H9 (cell line): ENCODE measurements at places on chromosomes 5 and 9. TPM values are rescaled to one million over a fixed set of nuclear protein-coding genes. Genes with fewer than 3 reads are reported as not detected.

Gene PTGS1
- 1.0 and 1.3 TPM in 2 replicates for total RNA-seq

GRCh38 chr9:107405511-107405910 is 84.1 kb downstream of the KLF4 start:
- H3K27me3 ChIP-seq = no peaks in the 10 kb centered on the region
- no peaks in the 10 kb centered on the region for H3K36me3 ChIP-seq
- DNase-seq = no peak
- H3K27ac ChIP-seq = no peak overlapping the region

Gene CNTNAP3
- total RNA-seq = 18.7 and 22.6 TPM in 2 replicates

DNA sequence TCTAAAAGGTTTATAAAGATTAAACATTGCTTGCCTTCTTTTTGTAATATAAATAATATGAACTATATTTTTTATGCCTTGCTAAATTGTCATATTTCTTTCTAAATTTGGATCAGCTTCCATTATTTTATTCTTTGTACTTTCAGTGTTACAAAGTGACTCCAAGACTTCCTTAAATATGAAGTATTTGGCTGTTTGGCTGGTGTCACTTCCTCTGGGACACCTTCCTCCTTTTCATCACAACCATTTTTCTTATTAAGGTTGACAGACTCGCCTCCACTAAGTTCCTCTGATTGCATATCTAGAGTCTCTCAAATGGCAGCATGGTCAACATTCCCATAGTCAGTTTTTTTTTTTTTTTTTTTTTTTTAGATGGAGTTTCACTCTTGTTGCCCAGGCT is 73.8 kb upstream of the SLC1A1 start:
- H3K27ac ChIP-seq = no peak overlapping the region
- no peak for DNase-seq
- no peaks in the 10 kb centered on the region for H3K27me3 ChIP-seq
- no peaks in the 10 kb centered on the region for H3K36me3 ChIP-seq
- H3K4me3 ChIP-seq = no peak overlapping the region

GRCh38 chr5:10663489-10664179 is 97.4 kb downstream of the DAP start:
- H3K4me3 ChIP-seq = no peak overlapping the region
- H3K27ac ChIP-seq = no peak overlapping the region
- no peaks in the 10 kb centered on the region; the same call in 1 of the 2 replicates for H3K4me1 ChIP-seq
- no peaks in the 10 kb centered on the region for H3K27me3 ChIP-seq
- DNase-seq = no peak
- no peaks in the 10 kb centered on the region for H3K36me3 ChIP-seq

DNA sequence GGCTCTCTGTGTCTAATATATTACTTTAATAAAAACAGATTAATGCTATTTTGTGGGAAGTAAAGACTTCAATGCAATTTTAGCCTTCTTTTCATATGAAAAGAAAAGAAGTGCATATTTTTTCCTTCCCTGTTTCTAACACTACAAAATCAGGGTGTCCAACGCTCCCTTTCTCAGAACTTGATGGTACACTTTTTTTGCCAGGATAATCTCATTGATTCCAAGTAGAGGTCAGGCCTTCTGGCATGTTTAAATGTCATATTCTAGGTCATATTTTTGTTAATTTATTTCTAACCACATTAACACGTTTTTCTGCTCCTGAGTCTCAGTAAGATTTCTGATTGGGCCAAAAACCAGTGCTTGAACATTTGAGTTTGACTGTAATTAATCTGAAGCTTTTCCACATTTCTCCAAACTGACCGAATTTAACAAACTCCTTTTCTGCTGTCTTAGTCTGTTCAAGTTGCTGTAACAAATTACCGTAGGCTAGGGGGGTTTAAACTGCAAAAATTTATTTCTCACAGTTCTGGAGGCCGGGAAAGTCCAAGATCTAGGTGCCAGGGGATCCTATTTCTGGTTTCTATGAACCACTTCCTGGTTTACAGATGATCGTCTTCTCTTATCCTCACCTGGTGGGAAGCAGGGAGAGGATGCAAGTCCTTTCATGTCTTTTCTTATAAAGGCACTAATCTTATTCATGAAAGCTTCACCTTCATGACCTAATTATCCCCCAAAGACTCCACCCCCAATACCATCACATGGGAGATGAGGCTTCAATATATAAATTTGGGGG is 63.2 kb upstream of the ELL2 start:
- DNase-seq = no peak
- H3K4me1 ChIP-seq = no peaks in the 10 kb centered on the region
- H3K36me3 ChIP-seq = no peaks in the 10 kb centered on the region
- no peak overlapping the region for H3K27ac ChIP-seq
- no peak overlapping the region for H3K4me3 ChIP-seq

- no peak for DNase-seq
- no peak overlapping the region for H3K4me3 ChIP-seq
- H3K27me3 ChIP-seq = no peaks in the 10 kb centered on the region
- no peaks in the 10 kb centered on the region for H3K4me1 ChIP-seq
- peaks cover 47% of the 10 kb centered on the region for H3K36me3 ChIP-seq
Measured at GRCh38 chr9:97367729-97368128, 44.2 kb upstream of the TDRD7 start.

Gene OR1Q1
- not detected in 2 replicates for total RNA-seq

GRCh38 chr5:88688156-88688983 is 194.6 kb downstream of the MEF2C start:
- no peak for DNase-seq
- H3K4me3 ChIP-seq = no peak overlapping the region
- no peak overlapping the region for H3K27ac ChIP-seq

Gene FOXD4
- total RNA-seq = 0.20 and 0.22 TPM in 2 replicates

DNA sequence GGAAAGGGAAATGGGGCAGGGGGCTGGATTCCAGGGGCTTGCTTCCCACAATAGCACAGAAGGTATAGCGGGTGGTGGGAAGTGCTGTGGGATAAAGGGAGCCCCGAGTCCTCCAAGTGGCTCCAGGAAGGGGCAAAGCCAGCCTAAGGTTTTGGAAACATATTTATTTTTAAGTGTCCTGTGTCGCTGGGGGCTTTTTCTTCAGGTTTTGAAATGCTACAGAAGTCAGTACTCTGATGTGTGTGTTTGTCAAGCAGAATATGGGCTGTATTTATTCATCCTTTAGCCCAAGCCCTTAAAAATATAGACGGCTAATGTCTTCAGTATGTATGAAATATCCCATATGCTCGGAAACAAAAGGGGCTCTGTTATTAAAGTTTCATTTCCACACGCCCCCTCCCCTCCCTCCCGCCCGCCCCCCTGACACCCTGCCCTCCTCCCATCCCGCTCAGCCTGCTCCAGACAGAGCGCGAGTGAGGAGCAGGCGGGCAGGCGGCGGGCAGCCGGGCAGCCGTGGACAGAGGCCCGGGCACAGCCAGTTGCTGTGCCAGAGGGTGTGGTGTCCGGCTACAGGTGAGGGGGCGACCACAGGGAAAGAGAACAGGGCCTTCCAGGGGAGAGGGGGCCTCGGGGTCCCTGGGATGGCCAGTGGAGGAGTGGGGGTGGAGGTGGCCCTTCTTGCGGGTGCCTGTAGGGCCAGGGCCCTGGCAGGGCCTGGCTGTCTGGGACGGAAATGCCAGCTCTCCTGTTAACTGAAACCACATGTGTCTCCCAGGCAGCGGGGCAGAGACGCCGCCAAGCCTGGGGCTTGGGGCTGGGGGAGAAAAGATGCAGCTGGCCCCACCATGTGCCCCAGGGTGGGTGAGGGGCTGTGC is 39.6 kb upstream of the SYNPO start:
- H3K27me3 ChIP-seq = no peaks in the 10 kb centered on the region
- no peaks in the 10 kb centered on the region for H3K36me3 ChIP-seq
- no peak overlapping the region for H3K27ac ChIP-seq
- no peak overlapping the region for H3K4me3 ChIP-seq

Gene ITGA1
- total RNA-seq = 2.8 and 3.9 TPM in 2 replicates

Gene TARS1
- 388 and 417 TPM in 2 replicates for total RNA-seq

DNA sequence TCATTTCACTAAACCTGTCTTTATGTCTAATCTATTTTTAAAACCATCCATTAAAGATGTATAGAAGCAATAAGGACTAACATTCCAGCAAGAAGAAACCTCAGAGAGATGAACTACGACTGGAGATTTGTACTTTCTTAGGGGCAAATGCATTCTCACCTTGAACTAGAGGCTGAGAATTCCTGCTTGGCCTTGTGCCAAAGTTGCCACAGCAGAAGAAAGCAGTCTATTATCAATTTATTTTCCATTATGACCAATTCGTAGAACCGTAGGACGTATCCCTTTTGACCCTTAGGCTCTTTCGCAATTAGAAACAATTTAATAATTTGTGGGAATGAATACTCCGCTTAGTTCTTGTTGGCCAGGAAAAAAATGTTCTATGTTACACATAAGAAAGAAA is 1647.4 kb upstream of the CDH9 start:
- H3K36me3 ChIP-seq = no peaks in the 10 kb centered on the region
- H3K4me3 ChIP-seq = no peak overlapping the region
- H3K4me1 ChIP-seq = no peaks in the 10 kb centered on the region
- DNase-seq = no peak

GRCh38 chr9:68417762-68418161 is 61.4 kb downstream of the PGM5 start:
- H3K27ac ChIP-seq = no peak overlapping the region
- H3K4me1 ChIP-seq = no peaks in the 10 kb centered on the region
- DNase-seq = no peak
- H3K36me3 ChIP-seq = no peaks in the 10 kb centered on the region
- no peaks in the 10 kb centered on the region for H3K27me3 ChIP-seq

DNA sequence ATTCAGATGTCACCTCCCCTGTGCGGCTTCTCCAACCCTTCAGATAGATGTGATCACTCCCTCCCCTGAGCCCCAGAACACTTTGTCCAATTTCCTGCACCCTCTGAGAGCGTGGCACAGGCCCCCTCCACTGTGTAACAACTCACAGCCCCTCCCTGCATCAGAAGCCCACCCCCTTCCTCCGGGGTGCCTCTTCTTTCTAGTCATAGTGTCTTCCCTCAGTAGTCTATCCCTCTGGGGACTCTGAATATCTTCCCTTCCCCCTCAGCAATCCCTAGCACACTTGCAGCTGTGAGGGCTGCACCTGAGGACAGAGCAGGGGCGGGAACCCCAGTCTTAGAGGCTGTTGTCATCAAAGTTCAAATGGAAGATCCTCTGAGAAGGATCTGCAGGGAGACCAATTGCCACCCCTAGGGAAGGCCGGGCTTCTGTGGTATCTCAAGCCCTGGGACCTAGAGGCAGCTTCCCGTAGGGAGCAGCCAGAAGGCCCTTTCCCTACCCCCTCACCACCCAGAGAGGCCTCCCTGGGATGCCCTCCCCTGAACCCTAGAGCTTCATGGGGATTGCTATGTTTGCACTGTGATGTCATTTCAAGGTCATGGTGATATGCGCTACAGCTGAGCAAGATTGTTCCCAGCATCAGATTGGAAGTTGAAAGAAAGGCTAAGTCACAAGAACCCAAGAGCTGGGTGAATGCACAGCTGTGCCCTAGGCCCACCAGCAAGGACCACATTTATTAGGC is 70.7 kb downstream of the THBS4 start:
- H3K36me3 ChIP-seq = no peaks in the 10 kb centered on the region
- no peaks in the 10 kb centered on the region for H3K27me3 ChIP-seq
- DNase-seq = no peak
- H3K27ac ChIP-seq = no peak overlapping the region
- 0 out of 2 replicates have a peak, but pooled peaks cover 3% of the 10 kb centered on the region for H3K4me1 ChIP-seq
- no peak overlapping the region for H3K4me3 ChIP-seq

Gene FAM53C
- 59.6 and 61.9 TPM in 2 replicates for total RNA-seq
